Activated naive CD8-positive, alpha-beta T cell treated with anti-CD3 and anti-CD28 coated beads, Interleukin-2, amount 50 U/mL, for 24 hours (primary cell): ENCODE measurements at places on chromosomes 2 and 18.

GRCh38 chr2:33168425-33168824, 221.7 kb downstream of the LTBP1 start:
- peaks cover 21% of the 10 kb centered on the region for H3K27me3 ChIP-seq
- DNase-seq: no peak
- H3K36me3 ChIP-seq: no peaks in the 10 kb centered on the region
- H3K4me3 ChIP-seq: no peak overlapping the region
- no peaks in the 10 kb centered on the region for H3K4me1 ChIP-seq

DNA sequence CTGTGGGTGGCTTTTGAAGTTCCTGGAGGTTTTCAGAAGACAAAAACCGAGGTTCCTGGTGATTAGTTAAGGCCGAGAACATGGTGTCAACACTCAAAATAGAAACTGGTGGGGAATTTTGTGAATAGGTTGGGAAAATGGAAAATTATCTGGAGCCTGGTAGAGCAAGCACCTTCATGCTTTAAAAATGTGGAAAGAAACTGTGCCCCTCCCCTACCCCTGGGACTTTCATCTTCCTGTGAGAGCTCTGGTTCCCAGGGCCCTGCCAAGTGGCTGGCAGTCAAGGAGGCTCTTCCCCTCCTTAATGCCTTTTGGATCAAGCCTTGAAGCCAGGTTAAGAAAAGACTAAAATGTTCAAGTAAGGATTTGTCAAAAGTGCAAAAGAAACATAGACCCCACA, 1.9 kb upstream of the CRACDL start:
- peaks cover 48% of the 10 kb centered on the region for H3K27me3 ChIP-seq
- no peaks in the 10 kb centered on the region for H3K36me3 ChIP-seq
- peak overlapping the region; percentile 45 for H3K4me3 ChIP-seq
- no peak overlapping the region for H3K27ac ChIP-seq

DNA sequence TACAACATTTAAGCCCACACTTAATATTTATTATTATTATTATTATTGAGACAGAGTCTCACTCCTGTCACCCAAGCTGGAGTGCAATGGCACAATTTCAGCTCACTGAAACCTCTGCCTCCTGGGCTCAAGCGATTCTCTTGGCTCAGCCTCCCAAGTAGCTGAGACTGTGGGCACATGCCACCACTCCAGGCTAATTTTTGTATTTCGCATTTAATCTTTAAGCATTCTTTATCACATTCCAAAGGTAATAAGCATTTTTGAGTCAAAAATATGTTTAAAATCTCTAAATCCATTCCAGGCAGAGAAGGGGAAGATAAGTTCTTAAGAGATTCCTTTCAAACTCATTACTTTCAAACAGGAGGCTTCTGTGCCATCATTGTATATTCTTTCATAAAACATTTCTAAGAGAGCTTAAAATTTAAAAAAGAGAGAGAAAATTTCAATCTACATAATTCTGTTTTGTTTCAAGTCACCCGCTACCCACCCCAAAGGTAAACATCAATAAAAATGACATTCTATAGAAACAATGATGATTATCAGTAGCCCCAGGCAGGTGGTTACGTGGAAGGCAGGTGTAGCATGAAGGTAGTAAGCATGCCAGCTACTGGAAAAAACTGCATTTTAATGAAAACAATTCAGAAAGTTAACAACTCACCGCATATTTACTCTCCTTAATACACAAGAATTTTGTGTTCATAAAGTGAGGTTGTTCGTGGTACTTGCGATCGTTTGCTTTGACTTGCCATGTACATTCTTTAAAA, 84.4 kb upstream of the NARS1 start:
- H3K27me3 ChIP-seq: no peaks in the 10 kb centered on the region
- no peak for DNase-seq
- H3K36me3 ChIP-seq: peaks cover 12% of the 10 kb centered on the region

DNA sequence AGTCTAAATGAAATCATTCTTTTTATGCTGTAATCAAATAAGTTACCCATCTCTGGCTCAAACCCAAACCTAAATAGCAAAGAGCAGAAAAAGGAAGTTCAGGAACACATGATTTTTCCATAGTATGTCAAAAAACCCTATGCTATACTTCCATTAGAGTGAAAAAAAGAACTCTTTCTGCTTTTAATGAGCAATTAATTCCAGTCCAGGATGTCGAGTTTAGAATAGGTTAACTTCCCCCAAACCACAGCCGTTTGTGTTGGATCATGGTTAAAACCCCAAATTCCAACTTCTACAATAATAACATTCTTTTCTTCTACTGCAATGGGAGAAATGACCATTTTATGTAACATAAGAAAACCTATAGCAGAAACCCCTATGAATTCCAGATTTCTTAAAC, 171.1 kb upstream of the NRP2 start:
- peaks cover 7% of the 10 kb centered on the region for H3K4me1 ChIP-seq
- no peak overlapping the region for H3K27ac ChIP-seq
- H3K27me3 ChIP-seq: no peaks in the 10 kb centered on the region
- H3K4me3 ChIP-seq: no peak overlapping the region
- no peak for DNase-seq
- H3K36me3 ChIP-seq: no peaks in the 10 kb centered on the region

DNA sequence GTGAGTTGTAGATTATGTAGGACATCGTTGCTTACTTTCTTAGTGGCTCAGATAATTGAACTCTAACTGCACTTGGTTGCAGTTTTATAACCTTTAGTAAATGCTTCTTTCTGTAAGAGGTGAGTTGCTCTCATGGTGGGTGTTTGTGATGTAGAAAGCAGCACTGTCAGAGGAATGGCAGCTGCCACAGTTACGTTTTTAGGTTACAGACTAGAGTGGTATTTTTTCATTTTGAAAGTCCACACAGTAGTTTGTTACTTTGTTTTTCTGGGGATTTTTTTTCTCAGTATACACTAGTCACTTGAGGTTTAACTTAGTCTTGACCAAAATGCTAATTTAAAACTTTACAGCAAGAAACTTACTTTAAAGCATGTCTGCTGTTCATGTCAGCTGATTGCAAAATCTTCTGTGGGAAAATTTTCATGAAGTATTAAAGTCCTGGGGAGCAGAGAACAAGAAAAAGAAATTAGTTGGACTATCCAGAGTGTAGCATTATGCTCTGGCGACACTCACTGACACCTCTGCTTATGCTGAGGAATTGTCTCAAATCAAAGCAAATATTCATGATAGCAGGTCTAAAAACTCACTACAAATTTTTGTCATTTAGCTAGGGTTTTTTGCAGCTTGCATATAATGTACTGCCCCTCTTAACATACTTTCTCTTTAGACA, 14.8 kb downstream of the AFTPH start:
- H3K4me3 ChIP-seq: no peak overlapping the region
- H3K27ac ChIP-seq: no peak overlapping the region
- H3K36me3 ChIP-seq: peaks cover 6% of the 10 kb centered on the region
- peaks cover 84% of the 10 kb centered on the region for H3K4me1 ChIP-seq
- no peak for DNase-seq

DNA sequence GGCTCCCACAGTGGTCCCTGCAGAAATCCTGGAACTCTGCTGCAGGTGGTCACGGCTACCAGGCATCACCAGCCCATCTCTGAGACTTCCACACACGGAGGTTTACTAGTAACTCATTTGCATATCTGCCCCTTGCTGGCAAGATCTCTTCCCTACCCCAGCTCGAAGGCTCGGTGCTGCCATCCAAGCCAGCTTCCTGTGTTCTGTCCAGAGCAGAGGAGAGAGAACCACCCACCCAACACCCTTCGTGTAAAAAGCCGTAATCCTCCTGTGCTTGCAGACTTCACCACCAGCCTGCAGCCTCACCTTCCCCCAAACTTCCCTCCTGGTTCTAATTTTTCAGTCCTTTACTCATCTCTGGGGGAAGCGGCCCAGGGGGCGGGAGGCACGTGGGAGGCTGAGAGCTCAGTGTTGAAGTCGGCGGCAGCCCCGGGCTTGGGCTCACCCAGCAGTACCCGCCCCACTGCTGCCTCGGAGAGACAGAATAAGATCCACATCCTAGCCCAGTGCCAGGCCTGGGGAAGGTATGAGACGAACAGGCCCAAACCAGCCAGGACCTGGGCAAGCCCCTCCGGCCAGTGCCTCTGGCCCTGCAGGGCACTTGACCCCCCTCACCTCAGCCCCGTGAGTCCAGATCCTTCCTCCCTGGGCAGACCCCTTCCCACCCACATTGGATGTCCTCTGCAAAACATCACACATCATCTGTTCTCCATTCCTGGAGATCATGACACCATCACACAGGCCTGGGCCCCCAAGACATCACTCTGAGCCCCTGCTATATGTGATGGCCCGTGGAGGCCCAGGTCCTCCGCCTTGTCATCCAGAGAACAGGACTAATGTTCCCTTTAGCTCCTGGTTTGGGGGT, 145.8 kb upstream of the ID2 start:
- peak overlapping the region; percentile 67 for H3K27ac ChIP-seq
- H3K4me3 ChIP-seq: no peak overlapping the region
- DNase-seq: no peak
- H3K4me1 ChIP-seq: peaks cover 49% of the 10 kb centered on the region
- peaks cover 5% of the 10 kb centered on the region for H3K36me3 ChIP-seq
- H3K27me3 ChIP-seq: peaks cover 5% of the 10 kb centered on the region

DNA sequence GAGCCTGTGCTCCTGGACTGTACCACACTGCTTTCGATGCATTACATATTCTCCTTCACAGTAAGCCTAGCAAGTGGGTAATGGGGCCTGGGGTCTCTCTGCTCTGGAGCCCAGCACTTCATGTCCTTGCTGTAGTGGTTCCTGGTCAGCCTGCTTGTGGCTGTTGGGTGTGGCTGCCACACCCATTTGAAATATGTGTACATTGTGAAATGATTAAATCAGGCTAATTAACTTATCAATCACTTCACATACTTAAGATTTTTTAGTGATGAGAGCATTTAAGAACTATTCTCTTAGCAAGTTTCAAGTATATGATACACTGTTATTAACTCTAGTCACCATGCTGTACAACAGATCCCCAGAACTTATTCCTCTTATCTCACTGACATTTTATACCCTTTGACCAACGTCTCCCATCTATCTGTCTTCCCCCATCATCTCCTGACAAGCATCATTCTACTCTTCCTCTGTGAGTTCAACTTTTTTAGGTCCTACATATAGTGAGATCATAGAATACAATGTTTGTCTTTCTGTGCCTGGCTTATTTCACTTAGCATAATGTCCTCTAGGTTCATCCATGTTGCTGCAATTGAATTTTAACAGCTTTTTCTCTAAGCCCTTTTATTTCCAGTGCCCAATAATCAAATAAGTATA, 92.1 kb downstream of the LYPD6 start:
- H3K4me1 ChIP-seq: no peaks in the 10 kb centered on the region
- no peak overlapping the region for H3K27ac ChIP-seq
- no peak for DNase-seq
- H3K27me3 ChIP-seq: peaks cover 10% of the 10 kb centered on the region
- H3K36me3 ChIP-seq: no peaks in the 10 kb centered on the region

GRCh38 chr18:70461323-70462077, 172.7 kb downstream of the SOCS6 start:
- no peaks in the 10 kb centered on the region for H3K36me3 ChIP-seq
- peaks cover 29% of the 10 kb centered on the region for H3K27me3 ChIP-seq
- no peak overlapping the region for H3K4me3 ChIP-seq
- DNase-seq: no peak
- no peak overlapping the region for H3K27ac ChIP-seq

GRCh38 chr18:36899289-36899688, 70.4 kb downstream of the KIAA1328 start:
- no peaks in the 10 kb centered on the region for H3K27me3 ChIP-seq
- no peak for DNase-seq
- H3K4me1 ChIP-seq: no peaks in the 10 kb centered on the region

DNA sequence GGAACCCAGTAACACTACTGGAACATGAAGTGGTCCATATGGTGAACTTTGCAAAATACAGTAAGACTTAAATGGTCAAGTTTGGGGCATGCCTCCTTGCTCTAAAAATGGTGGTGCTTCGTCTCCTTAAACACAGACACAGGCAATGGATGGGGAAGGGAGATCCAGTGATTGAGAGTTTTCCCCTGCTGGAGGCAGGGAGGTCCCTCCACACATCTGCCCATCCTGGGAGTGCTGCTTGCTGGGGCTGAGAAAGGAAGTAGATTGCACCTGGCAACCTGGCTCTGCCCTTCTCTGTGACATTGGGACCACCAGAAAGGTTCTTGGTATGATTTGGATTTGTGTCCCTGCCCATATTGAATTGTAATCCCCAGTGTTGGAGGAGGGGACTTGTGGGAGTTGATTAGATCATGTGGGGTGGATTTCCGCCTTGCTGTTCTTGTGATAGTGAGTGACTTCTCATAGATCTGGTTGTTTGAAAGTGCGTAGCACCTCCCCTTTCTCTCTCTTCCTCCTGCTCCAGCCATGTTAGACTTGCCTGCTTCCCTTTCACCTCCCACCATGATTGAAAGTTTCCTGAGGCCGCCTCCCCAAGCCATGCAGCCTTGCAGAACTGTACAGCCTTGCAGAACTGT, 35.4 kb upstream of the SKOR2 start:
- H3K27ac ChIP-seq: no peak overlapping the region
- no peaks in the 10 kb centered on the region for H3K4me1 ChIP-seq
- H3K27me3 ChIP-seq: peaks cover 15% of the 10 kb centered on the region
- no peak overlapping the region for H3K4me3 ChIP-seq
- no peak for DNase-seq

- H3K27ac ChIP-seq: no peak overlapping the region
- no peaks in the 10 kb centered on the region for H3K36me3 ChIP-seq
- DNase-seq: no peak
- peaks cover 5% of the 10 kb centered on the region for H3K4me1 ChIP-seq
Measured at GRCh38 chr2:85788603-85789002, 34.8 kb downstream of the ATOH8 start.

GRCh38 chr2:30450025-30450424, 3.0 kb downstream of the LCLAT1 start:
- no peak overlapping the region for H3K27ac ChIP-seq
- no peaks in the 10 kb centered on the region for H3K27me3 ChIP-seq
- no peak for DNase-seq
- peaks cover 42% of the 10 kb centered on the region for H3K4me1 ChIP-seq

DNA sequence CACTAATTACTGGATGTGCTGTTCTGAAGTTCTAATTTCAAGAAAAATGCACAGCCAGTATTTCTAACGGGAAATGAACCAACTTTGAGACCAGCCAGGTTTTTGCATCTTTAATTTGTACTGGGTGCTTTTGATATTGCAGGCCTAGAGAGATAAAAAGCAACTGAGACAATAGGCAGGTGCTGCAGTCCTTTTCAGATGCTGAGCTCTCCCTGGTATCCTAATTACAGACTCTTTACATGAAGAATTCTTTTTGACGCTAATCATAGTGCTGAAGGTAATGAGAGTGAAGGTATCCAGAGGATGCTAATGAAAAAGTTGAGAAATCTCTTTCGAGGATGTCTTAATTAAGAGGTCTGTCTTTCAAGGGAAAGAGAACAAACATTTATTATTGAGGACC, 85.1 kb downstream of the SERPINB8 start:
- no peak overlapping the region for H3K4me3 ChIP-seq
- H3K27ac ChIP-seq: no peak overlapping the region
- DNase-seq: no peak
- H3K27me3 ChIP-seq: no peaks in the 10 kb centered on the region
- H3K4me1 ChIP-seq: no peaks in the 10 kb centered on the region

GRCh38 chr2:99670768-99671734, 181.2 kb upstream of the REV1 start:
- H3K27me3 ChIP-seq: no peaks in the 10 kb centered on the region
- H3K27ac ChIP-seq: no peak overlapping the region
- no peak for DNase-seq
- no peak overlapping the region for H3K4me3 ChIP-seq
